ENCODE measurements at places on chromosomes 4 and X.
A peak's percentile ranks its signal among the peaks of the same experiment; 100 is the strongest.

DNA sequence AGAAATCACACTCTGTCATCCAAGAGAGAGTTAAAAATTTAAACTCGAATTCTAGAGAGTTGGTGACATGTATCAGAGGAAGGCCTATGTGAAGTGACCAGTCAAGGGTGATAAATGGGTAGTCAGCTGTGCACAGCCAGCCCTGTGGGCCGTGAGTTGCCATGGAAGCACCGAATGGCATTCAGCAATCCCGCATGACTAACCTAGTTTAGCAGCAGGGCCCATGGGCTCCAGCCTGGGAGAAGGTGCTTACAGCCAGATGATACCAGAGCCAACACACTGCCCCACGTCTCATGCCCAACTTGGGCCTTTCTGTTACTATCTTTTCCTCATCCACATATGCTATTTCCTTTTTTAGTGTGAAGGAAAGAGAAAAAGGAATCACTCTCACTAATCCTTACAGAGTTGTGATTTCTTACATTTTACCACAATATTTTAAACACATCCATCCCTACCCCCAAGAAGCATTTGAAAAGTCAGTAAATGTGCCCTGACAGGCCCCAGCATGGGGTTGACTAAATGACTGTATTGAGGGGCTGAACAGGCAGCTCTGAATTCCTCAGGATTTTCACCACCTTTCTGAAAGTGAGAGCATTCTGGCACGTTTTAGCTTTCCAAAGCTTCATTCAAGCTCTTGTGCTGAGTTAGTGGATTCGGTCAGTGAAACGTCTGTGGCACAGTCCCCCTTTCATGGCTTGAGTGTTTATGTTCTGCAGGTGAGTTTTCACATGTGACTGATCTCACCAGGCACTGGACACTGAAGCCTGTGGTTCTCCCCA is 104.2 kb downstream of the AFF1 start:
- DNase-seq: no peak

DNA sequence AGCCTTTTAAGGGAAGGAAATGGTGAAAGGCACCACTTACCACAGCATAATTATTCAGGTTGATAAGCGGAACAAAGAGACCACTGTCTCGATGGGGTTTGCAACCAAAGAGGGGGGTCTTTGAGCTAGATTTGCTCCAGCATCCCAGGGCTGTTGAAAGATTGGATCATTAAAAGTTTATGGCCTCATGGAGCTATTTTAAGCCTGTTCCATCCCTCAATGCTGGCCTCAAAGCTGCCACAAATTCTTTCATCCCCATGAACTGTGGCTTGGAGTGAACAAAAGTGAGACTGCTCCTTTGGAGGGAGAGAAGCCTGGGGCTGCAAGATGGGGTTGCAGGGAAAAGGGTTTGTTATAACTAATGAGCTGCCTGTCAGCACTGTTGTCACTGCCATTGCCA is 209.8 kb downstream of the RTL9 start:
- DNase-seq: no peak

DNA sequence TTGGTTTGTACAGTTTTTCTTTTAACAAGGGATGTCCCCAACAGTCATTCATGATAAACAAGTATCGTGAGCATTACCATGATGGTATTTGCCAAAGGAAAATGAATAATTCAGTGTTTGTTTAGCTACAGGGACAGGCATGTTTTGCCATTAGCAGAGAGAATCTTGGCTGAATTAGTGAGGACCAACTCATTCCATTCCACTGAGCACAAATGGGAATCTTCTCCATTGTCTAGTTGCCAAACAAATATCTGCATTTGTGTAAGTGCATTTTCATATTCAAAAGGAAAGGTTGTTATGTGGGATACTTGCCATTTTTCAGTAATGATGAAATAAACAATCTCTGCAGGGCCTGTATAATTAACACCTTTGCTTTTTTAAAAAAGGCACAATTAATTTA is 1762.6 kb downstream of the RPA4 start:
- DNase-seq: no peak

DNA sequence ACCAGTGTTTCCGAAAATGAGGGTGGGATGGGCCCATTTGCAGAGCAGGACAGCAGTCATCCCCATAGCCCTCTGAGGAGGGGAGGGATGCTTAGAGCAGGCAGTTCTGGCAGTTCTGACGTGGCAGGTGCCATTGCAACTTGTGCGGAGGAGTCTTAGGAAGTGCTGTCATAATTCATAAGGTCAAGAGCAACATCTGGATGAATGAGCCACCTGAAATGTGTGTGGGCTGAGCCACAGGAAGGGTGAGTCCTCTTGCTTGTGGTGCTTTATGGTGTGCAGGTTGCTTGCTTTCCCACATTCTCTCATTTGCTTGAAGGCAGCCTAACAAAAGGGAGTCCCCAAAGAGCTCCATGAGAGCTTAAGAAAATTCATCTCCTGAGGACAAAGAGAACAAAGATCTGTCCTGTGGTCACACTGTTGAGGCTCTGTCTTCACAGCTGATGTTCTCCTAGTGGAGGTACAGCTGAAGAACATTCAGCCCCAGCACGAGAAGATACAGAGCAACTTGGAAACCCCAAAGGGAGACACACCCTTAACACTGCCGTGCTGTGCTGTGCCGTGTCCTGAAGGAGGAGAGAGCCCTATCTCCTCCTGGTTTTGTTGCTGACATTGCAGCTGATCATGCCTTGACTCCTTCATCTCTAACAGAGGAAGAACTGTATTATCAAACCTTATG is 60.3 kb downstream of the DLG3 start:
- DNase-seq: no peak

DNA sequence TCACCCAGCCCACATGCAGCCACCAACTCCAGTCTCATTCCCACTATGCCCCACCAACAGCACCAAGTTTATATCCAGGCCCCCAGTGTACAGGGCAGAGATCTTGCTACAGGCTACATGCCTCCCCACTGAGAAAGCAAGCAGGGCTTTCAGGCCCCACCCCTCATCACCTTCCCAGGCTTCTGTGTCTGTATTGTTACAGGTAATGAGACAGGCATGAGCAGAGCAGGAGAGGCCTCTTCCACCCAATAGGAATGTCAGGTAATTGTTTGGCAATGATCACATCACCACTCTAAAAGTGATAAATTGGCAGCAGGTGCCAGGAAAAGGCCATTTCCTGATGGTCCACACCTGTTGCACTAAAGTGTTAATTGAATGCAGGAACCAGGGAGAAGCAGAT is 102.5 kb downstream of the ZNF518B start:
- no peak for DNase-seq

DNA sequence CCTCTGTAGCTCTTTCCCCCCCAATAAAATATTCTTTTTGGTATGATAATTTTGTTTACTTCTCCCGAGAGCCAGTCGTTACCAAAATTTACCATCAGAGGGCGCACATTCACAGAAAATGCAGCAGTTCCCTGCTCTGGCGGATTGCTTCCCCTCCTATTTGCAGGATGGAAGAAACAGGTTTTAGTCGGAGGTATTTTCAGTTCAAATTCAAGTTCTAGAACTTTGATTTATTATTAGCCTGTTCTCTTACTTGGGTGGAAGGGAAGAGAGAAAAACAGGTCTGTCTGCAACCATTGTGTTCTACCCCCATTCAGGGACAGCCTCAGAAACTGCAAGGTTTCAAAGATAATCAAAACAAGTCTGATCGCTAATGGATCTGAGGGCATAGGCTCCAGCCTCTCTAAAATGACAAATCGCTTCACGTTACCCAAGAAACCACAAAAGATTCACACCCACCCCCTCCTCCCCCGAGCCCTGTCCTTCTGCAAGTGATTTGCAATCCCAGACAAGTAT is 263.8 kb upstream of the RPS6KA3 start:
- peak; percentile 8 for DNase-seq

GRCh38 chr4:95510145-95510544 is 38.6 kb downstream of the UNC5C start:
- no peak for DNase-seq

- no peak for DNase-seq
Observed at GRCh38 chr4:84924434-84924833, 42.1 kb downstream of the WDFY3 start.

- no peak for DNase-seq
Observed at GRCh38 chr4:76821641-76822040, 76.3 kb downstream of the SOWAHB start.

All from T-helper 22 cell (primary cell).